ENCODE measurements at places on chromosomes 6 and 20. TPM values are rescaled to one million over a fixed set of nuclear protein-coding genes. Genes with fewer than 3 reads are reported as not detected.

The FERMT1 gene
- not detected for total RNA-seq

DNA sequence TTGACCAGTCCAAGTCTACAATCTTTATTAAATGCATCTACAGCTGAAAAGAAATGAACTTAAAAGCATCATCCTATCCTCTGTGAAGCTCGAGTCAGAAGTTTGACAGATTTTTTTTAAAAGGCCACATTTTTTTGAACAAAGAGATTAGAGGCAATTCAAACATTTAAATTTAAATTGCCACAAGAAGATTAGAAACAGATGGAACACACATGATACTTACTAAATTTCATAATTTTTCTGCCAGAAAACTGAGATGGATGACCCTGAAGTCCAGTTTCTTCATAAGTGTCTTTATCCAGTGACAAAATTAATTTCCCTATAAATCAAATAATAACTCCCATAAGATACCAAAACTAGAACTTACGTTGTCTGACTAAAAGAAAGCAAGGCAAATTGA is 4.3 kb downstream of the RPP40 start:
- no peaks in the 10 kb centered on the region for H3K27me3 ChIP-seq
- no peak overlapping the region for H3K27ac ChIP-seq
- H3K4me1 ChIP-seq = peaks cover 10% of the 10 kb centered on the region
- peaks cover 28% of the 10 kb centered on the region for H3K36me3 ChIP-seq

DNA sequence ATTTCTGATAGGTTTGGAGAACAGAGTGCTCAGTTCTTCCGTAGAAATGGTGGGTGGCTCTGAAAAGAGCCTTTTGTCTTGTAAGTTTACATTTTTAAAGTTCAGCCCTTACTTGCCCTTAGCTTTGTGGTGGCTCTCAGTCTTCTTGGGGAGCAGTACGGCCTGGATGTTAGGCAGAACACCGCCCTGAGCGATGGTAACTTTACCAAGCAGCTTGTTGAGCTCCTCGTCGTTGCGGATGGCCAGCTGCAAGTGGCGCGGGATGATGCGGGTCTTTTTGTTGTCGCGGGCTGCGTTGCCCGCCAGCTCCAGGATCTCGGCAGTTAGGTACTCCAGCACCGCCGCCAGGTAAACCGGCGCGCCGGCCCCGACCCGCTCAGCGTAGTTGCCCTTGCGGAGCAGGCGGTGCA is 19.5 kb downstream of the OR2B2 start:
- H3K27me3 ChIP-seq = no peaks in the 10 kb centered on the region
- no peaks in the 10 kb centered on the region for H3K36me3 ChIP-seq
- H3K4me1 ChIP-seq = peaks cover 37% of the 10 kb centered on the region
- no peak for DNase-seq

DNA sequence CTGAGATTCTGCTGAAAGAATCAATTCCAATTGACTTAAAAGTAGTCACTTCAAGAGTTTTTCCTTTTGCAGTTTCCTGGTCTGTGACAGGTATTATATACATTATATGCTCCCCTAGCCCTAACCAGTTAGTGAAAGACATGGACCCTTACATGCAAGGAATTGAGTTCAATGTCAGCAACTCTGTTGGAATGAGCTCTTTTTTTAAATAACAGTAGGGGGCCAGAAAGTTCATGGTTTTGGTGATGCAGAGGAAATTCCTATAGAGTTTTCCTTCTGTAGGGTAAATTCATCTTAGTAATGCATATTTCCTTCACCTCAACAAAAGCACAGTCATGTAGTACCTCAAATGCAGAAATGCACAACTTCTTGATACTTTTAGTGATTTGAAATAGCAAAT is 172.2 kb downstream of the KIF6 start:
- DNase-seq = no peak
- peak overlapping the region; percentile 88 for H3K27ac ChIP-seq
- no peaks in the 10 kb centered on the region for H3K27me3 ChIP-seq
- H3K36me3 ChIP-seq = peaks cover 6% of the 10 kb centered on the region
- no peak overlapping the region for H3K4me3 ChIP-seq

GRCh38 chr6:162055365-162055764 is 672.2 kb downstream of the PRKN start:
- no peak overlapping the region for H3K4me3 ChIP-seq
- no peak for DNase-seq
- peaks cover 23% of the 10 kb centered on the region for H3K4me1 ChIP-seq
- no peak overlapping the region for H3K27ac ChIP-seq
- no peaks in the 10 kb centered on the region for H3K27me3 ChIP-seq

- H3K27me3 ChIP-seq = no peaks in the 10 kb centered on the region
- H3K27ac ChIP-seq = no peak overlapping the region
- H3K4me1 ChIP-seq = peaks cover 24% of the 10 kb centered on the region
- no peak overlapping the region for H3K4me3 ChIP-seq
Measured at GRCh38 chr6:87210979-87211378, 55.6 kb downstream of the ZNF292 start.

DNA sequence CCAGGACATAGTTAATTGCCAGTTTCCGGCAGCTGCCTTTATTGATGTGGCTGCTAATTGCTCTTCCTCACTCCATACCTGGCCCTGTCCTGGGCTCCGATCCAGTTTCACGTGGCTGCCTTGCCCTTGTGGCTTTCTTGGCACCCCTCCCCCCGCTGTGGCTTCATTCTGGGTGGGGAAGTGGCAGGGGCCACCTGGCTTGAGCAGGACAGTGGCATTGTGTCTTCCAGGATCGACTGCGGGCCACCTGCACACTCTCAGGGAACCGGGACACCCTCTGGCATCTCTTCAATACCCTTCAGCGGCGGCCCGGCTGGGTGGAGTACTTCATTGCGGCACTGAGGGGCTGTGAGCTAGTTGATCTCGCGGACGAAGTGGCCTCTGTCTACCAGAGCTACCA is 10.8 kb downstream of the MAVS start:
- peaks cover 34% of the 10 kb centered on the region for H3K36me3 ChIP-seq
- DNase-seq = no peak
- H3K27me3 ChIP-seq = no peaks in the 10 kb centered on the region
- H3K27ac ChIP-seq = no peak overlapping the region
- H3K4me3 ChIP-seq = no peak overlapping the region
